Activated CD4-positive, alpha-beta T cell treated with anti-CD3 and anti-CD28 coated beads for 4 hours (primary cell): ENCODE measurements at places on chromosomes 2 and 18.
A peak's percentile ranks its signal among the peaks of the same experiment; 100 is the strongest.

DNA sequence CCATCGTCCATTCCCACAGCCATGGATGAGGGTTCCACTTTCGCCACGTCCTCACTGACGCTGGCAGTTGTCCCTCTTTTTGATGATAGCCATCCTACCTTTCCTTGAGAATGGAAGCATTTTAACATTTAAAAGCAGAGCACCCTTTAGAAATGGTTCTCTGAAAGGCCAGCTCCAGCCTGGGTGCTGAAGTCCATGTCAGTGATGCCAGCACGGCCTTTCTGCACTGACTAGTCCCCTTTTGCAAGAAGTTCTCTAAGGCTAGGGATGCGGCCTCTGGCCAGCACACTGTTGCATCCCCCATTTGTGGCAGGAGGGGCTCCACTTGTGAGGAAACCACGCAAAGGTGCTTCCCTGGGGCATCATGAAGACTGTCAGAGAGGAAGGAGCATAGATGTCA lies 203.5 kb downstream of the MGAT5 start:
- DNase-seq = no peak

DNA sequence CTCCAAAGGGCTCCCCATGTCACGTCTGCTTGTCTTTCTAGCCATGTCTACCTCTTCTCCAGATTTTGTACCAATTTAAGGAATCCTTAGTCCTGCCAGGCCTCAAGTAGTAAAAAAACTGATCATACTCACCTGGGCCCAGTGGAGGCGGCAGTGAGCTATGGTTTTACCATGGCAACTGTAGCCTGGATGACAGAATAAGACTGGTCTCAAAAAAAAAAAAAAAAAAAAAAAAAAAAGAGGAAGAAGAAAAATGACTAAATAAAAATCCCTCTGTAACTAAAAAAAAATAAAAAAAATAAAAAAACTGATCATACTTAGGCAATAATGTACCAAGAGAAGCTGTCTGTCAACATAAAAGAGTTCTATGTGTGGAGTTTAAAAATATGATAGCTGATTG lies 221.6 kb downstream of the NR4A2 start:
- DNase-seq = peak; percentile 4

DNA sequence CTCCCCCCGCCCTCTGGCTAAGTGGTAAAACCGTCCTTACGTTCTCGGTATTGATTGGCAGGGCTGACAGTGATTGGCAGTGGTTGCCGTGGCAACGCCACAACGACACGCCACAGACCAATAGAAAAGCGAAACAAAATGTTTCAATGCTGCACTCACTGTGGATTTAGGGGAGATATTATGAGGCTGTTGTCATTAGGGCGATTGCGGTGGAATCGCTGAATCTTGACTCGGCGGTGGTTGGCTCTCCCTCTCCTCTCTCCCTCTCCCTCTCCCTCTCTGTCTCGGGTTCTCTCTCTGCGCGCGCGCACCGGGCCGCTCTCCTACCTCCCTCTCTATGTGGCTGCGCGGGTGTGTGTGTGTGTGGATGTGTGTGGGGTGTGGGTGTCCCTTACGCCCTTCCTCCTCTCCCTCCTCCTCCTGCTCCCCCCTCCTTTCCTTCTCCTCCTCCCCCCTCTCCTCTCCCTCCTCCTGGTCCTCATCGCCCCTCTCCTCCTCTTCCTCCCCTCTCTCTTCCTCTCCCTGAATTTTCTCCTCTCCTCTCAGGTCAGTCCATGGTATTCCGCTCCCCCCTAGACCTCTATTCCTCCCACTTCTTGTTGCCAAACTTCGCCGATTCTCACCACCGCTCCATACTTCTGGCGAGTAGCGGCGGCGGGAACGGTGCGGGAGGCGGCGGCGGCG lies at the start of gene SIX3:
SIX3 (plus strand) TSS at position 152 of the 684 bp plus-strand sequence; CDS start at position 555, 403 bp downstream.
- no peak for DNase-seq

DNA sequence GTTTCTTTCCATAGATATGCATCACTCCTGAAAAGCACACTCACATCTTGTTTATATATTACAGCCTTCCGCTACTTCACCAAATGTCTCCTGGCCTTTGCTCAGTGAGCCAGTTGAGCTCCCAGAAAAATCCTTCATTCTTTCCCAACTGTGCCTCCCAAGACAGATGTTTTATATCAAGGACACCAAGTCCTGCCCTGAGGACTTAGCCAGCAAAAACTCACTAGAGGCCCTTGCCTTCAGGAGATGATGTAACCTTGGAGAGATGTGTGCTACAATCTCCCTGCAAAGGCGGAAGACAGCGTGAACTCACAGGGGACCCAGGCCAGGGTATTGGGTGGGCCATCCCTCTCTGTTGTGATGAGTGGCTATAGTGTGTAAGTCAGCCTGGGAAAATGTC lies 86.1 kb upstream of the CTAGE1 start:
- DNase-seq = no peak

GRCh38 chr2:25608718-25609117 lies 64.7 kb downstream of the DTNB start:
- no peak for DNase-seq

DNA sequence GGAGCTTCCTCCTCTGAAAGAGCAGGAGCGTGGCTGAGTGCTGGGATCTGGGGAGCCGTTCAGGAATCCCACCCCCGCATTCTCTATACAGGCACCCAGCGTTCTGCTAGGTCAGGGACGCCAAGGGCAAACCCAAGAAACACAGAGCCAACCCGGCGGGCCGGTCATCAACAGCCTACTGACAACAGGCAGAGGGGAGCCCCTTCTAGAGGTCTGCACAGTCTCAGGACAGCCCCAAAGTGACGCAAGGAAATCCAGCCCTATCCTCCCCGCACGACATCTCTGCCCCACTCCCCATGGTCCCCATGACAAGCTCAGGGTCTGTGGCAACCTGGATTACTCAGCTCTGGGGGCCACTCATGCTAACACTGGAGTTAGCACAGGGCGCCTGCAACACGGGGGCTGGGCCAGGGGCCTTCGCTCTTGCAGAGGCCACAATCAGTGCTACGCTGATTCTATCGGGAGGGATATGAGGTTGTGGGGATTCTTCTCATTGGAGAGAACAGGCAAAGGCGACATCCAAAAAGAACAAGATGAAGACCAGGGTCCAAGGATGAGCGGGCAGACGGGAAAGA lies 81.6 kb downstream of the PXDN start:
- no peak for DNase-seq

- no peak for DNase-seq
These were observed 83.9 kb downstream of the INHBB start for GRCh38 chr2:120429586-120430500.

DNA sequence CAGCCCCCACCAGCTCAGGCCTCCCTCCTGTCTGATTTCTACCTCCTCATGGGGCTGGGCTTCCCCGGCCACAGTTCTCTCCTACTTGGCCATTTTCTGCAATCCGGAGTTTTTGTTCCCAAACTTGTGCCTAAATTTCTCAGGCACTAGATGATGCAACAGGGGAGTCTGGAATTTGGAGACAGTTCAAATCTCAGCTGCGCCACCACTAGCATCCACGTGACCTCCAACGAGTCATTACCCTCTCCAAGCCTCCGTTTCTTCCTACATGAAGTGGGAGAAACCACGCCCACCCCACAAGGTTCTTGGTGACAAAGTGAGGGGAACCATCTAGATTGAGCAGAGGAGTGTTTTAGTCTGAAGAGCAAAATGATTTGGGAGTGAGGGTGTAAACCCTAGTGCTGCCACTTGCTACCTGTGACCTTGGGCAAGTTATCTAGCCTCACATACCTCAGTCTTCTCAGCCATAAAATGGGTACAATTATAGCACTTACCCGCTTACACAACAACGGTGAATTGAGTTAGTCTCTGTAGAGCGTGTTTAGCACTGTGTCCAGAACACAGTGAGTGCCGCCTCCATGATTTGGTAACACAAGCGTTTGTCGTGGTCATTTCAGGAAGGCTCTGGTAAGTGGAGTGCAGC lies 61.4 kb upstream of the ASAP2 start:
- DNase-seq = no peak

GRCh38 chr18:49201464-49201863 lies 250.7 kb upstream of the SMAD7 start:
- DNase-seq = no peak

GRCh38 chr2:170248574-170249393 lies 70.8 kb downstream of the MYO3B start:
- no peak for DNase-seq
